ENCODE measurements at places on chromosomes 7 and 10.

- DNase-seq: no peak
Measured at GRCh38 chr10:27035163-27035562, 65.1 kb downstream of the ANKRD26 start.

GRCh38 chr7:128115336-128115820, 84.1 kb upstream of the LRRC4 start:
- DNase-seq: peak; percentile 35

- no peak for DNase-seq
Measured at GRCh38 chr7:68623030-68623429, 975.2 kb upstream of the AUTS2 start.

DNA sequence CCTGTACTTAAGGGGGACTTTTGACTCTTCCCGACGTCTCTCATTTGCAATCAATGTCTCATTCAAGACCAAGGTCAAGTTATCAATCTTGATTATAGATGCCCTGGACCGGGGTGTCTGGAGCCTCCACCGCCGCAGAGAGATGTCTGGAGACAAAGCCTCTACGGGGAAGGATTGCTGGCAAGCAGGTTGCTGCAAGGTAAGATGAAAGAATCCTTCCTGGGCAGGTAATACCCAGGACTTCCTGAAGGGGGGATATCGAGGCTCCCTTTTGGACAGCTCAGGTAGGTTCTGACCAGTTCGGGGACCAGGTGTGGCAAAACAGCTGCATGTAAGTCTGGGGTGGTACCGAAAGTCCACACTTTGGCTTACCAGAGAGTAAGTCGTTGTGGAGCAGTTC, 12.5 kb upstream of the CUX1 start:
- DNase-seq: no peak

GRCh38 chr10:42933448-42934340, 143.2 kb upstream of the RET start:
- no peak for DNase-seq
